ENCODE measurements at places on chromosomes 2 and 18.

- no peak for DNase-seq
These were observed 5.0 kb downstream of the SPIRE1 start for GRCh38 chr18:12652861-12653401.

GRCh38 chr2:194550702-194551101 is 1106.3 kb upstream of the SLC39A10 start:
- no peak for DNase-seq

DNA sequence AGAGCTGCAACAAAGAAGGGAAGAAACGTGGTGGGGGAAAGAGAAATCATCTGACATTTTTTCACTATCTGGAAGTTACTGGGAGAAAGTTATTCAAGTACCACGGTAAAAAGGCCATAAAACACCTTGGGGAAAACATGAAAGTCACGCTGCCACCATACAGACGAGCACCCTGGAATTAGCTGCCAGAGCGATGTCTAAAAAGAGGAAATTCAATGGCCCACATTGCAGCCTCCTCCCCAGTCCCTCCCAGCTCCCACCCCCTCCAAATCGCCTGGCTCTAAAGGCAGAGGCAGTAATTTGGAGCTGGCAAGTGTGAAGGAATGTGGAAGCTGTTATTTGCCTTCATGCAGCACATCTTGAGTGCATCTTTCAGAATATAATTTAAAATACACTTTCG is 192.0 kb downstream of the ALK start:
- no peak for DNase-seq

GRCh38 chr2:233131936-233132720 is 72.0 kb downstream of the INPP5D start:
- DNase-seq: no peak

GRCh38 chr2:152618193-152618564 is 99.1 kb downstream of the PRPF40A start:
- DNase-seq: no peak

- no peak for DNase-seq
These were observed 14.8 kb upstream of the PSD4 start for GRCh38 chr2:113158884-113159553.

GRCh38 chr18:55665506-55665905 is 77.5 kb upstream of the TCF4 start:
- DNase-seq: no peak

GRCh38 chr2:23912054-23912453 is 14.9 kb downstream of the ATAD2B start:
- DNase-seq: no peak

DNA sequence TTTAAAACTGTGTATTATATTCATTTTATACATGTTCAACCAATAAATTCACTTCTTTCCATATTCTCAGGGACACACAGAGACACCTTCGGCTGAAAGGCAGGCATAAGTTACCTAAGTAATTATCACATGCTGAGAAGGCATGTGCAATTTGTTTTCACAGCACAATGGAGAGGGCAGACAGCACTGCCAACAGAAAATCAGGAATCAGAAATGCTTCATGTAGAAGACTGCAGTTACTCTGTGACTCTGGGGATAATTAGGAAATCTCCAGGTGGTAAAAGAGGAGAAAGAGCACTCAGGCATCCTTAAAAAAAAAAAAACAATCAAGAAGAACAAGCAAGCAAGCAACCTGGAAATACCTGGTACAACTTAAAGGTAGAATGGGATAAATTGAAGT is 49.3 kb downstream of the DSEL start:
- no peak for DNase-seq

- no peak for DNase-seq
These were observed 63.0 kb downstream of the TANK start for GRCh38 chr2:161223139-161223732.

- DNase-seq: no peak
These were observed 12.9 kb downstream of the IL36B start for GRCh38 chr2:113039719-113040118.

DNA sequence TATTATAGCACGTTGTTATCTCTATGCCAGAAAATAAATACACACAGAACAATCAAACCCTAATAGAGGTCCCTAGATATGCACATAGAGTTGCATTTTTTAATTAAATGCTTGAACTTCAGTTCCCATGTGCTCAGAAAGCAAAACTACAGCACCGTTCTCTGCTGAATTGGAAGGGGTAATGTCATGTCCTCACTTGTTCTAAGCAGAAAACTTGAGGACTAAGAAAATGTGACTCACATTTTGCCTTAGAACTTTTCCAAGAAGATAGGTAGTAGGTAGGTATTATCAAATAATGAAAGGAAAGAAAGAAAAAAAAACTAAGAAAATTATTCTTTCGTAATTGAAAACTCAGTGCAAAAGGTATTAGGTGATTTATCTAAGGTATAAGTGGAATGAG is 607.3 kb downstream of the ERBB4 start:
- no peak for DNase-seq

GRCh38 chr2:86003104-86003503 is 102.6 kb downstream of the POLR1A start:
- DNase-seq: no peak

DNA sequence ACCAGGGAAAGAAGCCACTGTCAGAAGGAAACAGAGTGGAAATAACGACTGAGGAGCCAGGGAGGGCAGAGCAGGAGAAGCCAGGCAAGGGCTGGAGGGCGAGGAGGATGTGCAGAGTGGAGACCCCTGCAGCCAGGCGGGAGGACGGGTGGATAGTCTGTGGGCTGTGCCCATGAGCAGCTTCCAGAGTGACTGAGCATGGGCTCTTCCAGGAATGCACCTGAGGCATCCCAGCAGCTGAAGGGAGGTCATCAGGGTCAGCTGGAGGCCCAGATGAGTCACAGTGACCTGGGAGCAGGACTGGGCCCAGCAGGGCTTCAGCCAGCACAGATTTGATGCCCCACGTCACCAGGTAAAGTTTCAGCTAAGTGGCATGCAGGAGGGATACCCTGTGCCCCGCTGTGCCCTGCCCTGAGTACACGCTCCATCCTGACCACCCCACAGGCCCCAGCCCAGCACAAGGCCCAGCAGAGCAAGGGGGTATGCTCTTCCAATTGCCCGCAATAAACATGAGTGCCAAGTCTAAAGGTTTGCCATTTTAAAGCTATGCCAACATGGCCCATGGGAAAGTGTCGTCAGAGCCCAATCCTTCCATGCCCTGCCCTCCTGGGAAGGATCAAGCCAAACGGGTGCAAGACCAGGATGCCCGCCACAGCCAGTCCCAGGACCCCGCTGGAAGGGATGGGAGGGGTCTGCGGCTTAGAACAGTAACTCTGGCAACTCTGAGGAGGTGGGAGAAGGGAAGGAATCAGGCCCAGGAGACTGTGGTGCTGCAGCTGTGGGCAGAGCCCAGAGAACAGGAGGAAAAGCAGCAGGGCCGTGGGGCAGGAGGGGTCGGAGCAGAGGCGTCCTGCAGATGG is 85.7 kb downstream of the SEPTIN10 start:
- no peak for DNase-seq

DNA sequence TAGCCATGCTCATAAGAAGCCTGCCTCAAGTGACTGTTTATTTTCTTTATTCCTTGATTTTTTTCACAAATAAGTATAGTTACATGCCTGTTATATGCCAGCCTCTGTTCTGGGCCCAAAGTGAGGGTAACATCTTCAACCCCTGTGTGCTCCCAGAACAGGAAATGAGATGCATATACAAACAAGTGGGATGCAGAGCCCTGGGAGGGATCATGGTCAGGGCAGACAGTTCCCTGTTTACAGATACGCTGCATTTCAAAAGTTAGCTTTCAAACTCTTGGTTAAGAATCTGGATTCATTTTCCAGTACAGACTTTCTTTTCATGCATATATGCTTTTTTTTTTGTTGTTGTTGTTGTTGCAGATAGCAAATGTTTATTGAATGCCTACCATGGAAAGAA is 24.4 kb downstream of the GPR39 start:
- no peak for DNase-seq

- no peak for DNase-seq
These were observed 393.4 kb downstream of the ALK start for GRCh38 chr2:29527947-29528346.

- DNase-seq: no peak
These were observed 50.0 kb downstream of the KCNE4 start for GRCh38 chr2:223102040-223102400.

DNA sequence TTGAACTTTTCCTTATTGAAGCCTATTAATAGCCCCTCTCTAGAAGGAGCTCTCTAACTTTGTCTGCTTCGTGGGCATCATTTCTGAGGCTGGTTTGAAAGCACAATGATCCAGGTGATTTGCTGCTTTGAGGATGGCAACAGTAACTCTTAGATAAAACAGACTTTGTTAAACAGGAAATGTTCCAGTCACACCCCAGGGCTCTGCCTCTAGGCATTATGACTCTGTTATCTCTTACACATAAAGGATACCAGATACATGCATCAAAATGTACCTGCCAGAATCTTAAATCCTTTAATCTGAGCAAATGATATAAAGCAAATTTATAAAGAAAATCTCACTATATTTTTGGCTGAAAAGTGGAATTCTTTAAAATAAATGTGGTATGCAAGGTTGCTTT is 52.3 kb downstream of the GAD1 start:
- DNase-seq: no peak

DNA sequence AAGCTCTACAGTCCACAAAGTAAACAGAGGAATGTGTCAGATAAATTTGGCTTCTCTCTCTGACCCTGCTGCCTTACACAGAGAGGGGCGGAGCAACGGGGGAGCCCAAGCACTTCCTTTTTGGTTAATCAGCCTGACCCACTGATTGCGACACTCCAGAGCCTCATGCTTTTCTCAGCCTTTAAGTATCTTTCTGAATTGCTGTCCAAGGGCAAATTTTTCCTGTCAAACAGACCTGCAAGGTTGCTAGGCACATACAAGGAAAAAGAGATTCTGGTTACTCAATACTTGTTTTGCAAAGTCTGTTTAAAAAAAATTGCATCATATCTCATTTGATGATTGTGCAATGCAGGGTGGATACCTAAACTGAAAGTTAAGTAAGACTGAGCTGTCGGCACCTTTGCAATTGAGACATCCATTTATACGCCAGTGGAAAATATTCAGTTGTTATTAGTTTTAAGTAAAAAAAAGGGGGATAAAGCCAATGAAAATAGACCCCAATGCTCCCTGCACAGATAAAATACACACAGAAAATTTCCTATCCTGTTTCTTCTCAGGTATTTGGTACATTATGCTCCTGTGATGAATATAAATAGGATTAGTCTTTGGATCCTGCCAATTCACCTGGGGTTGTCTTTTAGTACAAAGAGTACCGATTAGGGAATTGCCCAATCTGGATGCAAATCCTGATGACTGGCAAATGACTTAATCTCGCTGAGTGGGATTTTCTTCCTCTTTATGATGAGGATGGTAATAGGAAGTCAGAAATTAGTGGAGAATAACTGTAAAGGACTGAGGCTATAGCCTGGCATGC is 260.2 kb upstream of the TRIB2 start:
- DNase-seq: peak; percentile 64

GRCh38 chr2:169759987-169760386 is 26.4 kb downstream of the KLHL23 start:
- no peak for DNase-seq

GRCh38 chr2:204948822-204949221 is 403.5 kb downstream of the PARD3B start:
- no peak for DNase-seq

GRCh38 chr2:169707626-169708025 is 13.4 kb downstream of the PHOSPHO2 start:
- no peak for DNase-seq

DNA sequence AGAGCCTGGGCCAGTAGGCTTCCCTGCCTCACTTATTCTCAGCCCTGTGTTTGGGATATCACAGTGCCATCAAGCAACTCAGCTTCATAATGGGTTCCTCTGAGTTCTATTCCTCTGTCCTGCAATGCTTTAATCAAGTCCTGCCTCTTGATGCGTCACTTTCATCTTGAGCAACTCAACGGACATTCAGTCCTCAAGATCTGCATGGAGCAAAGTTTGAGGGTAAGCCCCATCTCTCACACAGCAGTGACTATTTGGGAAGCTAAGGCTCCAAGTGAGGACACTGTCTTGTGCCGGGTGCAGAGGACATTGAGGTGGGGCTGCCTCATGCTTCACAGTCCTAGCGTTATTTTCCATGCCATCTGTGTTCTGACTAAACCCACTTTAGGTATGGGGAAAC is 50.9 kb upstream of the PLB1 start:
- DNase-seq: no peak

- no peak for DNase-seq
These were observed 65.3 kb upstream of the TAF1B start for GRCh38 chr2:9778012-9778411.

Data from activated CD8-positive, alpha-beta memory T cell treated with anti-CD3 and anti-CD28 coated beads, Interleukin-2, amount 50 U/mL, for 4 hours (primary cell).